ENCODE measurements at places on chromosomes 4 and X.

DNA sequence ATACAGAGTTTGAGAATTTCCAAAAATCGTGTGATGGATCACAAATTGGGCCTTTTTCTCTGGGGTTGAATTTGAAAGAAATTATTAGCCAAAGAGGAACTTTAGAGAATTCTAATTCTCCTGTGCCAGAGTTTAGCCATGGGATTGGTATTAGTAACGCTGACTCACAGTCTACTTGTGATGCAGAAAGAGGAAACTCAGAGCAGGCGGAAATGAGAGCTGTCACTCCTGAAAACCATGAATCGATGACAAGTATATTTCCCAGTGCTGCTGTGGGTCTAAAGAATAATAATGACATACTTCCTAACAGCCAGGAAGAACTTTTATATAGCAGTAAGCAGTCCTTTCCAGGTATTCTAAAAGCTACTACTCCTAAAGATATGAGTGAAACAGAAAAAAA, 64.9 kb downstream of the N4BP2 start:
- DNase-seq, result no peak

GRCh38 chrX:71666240-71667223, 814 bp upstream of the LOC101059915 start:
- no peak for DNase-seq

GRCh38 chr4:121150003-121150402, 14.1 kb downstream of the TNIP3 start:
- no peak for DNase-seq

GRCh38 chr4:65971686-65972085, 301.4 kb upstream of the EPHA5 start:
- DNase-seq, result no peak

DNA sequence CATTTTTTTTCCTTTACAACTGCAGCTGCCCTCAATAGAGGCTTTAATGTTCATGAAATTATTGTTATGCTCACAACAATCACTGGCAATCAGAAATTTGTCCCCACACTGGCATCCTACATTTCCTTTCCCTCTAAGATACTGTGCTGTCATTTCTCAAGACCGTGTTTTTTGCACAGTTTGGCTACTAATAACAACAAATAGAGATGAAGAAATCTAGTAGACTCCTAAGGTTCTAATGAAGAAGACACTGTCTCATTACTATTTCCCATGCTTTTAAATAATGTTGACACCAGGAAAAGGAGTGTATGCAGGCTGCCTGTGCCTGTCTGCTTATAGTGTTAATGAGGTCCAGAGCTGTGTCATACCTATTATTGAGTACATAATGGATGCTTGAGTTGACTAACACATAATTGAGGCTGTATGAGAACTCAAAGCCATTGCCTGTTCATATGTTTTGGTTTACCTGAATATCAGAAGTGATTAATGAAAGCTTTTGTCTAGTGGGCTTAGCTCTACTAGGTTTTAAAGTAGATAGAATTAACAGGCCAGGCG, 1.5 kb upstream of the EIF4E start:
- no peak for DNase-seq

DNA sequence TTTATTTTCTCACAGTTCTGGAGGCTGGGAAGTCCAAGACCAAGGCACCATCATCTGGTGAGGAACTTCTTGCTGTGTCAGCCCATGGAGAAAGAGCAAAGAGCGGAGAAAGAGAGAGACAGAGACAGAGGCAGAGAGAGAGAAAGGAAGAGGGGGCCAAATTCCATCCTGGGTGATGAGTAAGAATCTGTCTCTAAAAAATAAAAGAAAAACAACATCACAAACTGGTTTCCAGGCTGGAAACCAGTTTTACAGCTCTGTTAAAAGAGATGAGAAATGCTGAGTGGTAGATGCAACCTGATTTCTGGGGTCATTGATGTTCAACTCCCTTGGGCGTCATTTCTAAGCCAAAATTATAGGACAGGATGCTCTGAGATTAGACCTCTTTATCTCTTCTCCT, 72.9 kb downstream of the SHOX start:
- DNase-seq, result no peak

GRCh38 chr4:15805583-15806517, 27.7 kb downstream of the CD38 start:
- DNase-seq, result no peak

GRCh38 chr4:97664741-97665140, 478.5 kb downstream of the STPG2 start:
- no peak for DNase-seq

GRCh38 chr4:139085141-139085540, 69.6 kb downstream of the NOCT start:
- DNase-seq, result no peak

GRCh38 chr4:77990904-77991358, 66.2 kb upstream of the FRAS1 start:
- DNase-seq, result no peak

GRCh38 chrX:110132450-110133114, 129.7 kb downstream of the TMEM164 start:
- no peak for DNase-seq

DNA sequence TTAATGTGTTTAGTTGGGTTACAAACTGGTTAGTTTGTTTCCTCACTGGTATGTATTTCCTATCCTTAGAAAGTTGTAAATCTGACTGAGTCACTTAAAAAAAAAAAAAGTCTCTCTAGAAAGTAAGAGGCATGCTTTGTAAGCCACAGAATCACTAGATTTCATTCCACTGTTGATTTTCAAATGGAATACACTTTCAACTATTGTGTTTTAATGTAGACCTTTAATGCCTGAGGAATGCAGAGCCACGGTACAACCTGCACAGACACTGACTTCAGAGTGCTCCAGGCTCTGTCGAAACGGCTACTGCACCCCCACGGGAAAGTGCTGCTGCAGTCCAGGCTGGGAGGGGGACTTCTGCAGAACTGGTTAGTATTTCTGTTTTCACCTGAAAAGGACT, 88.6 kb downstream of the HHIP start:
- DNase-seq, result no peak

DNA sequence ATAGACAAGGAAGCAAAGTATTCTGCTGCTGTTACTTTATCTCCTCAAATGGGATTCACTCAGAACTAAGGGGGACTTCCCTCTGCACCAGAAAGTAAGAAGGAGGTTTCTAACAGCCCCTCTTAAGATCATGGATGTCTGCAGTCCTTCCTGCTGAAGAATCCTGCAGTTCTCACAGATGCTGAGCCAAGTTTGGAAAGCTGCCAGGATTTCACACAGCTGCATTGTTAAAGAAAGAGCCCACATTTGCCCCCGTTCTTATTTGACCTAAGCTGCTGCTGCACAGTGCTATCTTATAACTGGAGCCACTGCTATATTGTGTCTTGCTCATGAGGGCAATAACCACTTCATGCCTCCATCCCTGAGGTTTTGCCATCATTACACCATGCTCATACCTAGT, 81.1 kb downstream of the FAAH2 start:
- no peak for DNase-seq

GRCh38 chr4:79209081-79209480, 116.8 kb downstream of the NAA11 start:
- DNase-seq, result no peak

DNA sequence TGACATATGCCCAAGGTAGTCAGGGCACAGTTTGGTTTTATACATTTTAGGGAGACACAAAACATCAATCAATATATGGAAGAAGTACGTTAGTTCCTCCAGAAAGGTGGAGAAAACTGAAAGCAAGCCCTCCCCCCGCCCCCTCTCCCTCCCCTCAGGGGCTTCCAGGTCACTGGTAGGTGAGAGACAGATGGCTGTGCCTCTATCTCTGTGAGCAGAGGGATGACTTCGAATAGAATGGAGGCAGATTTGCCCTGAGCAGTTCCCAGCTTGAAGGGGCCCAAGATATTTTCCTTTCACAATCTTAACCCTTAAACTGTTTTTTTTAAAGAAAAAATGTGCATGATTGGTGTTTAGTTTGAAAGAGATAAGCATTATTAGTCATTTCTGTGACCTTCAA, 114.0 kb downstream of the PCDH10 start:
- DNase-seq, result no peak

DNA sequence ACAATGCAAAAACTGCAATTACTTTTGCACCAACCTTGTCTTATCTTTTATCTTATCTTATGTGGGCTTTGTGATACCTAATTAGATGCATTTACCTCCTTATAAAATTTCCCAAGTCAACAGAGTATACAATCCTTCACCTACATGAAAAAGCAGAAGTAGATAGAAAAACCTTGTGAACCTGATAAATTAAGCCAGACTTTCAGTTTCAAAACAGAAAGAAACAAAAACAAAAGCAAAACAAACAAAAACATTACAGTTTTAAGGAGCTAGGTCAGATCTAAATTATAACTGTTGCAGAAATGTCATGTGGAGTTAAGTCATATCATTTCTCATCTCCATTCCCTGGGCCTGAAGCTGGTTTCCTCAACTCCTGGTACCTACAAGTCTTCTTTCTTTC, 24.9 kb upstream of the CXXC4 start:
- DNase-seq, result no peak

- no peak for DNase-seq
Measured at GRCh38 chr4:133982533-133983224, 218.9 kb downstream of the PABPC4L start.

GRCh38 chrX:55240788-55241340, 20.7 kb downstream of the PAGE5 start:
- DNase-seq, result no peak

DNA sequence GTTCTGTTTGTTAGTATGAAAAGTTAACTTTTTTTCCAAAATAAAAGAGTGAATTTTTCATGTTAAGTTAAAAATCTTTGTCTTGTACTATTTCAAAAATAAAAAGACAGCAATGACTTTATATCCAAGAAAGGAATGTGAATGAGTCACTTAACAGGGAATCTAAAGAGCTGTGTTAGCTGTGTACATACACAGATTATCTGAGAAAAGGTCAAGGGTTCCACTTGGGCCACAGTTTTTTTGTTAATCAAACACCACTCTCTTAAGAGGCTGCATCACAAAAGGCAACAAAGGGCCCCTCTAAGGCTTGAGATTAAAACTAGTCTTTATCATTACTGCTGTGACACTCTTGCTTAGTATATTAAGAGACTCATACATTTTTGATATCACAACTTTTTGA, 82.1 kb downstream of the FIP1L1 start:
- no peak for DNase-seq

DNA sequence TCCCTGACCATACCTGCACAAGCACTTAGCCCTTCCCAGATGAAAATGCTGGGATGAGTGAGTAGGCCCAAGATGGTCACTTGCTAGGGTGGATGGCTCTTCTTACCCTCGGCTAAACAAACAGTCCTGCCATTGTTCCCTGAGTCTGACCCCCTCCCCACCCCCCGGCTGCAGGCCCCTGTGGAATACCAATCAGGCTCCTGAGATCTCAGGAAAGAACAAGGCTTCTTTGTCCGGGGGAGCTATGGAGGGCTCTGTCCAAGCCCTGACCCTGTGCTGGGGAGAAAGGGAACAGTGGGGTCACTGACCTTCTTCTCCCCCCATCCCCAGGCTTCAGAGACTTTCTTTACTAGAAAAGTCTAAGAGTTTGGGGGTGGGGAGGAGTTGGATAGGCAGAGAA, 6.0 kb downstream of the PLP1 start:
- DNase-seq, result no peak

GRCh38 chr4:59540311-59540710, 1659.8 kb upstream of the ADGRL3 start:
- DNase-seq, result no peak

- no peak for DNase-seq
Measured at GRCh38 chr4:181525634-181526033, 717.6 kb upstream of the TENM3 start.

GRCh38 chr4:171857302-171858012, 44.3 kb downstream of the GALNTL6 start:
- DNase-seq, result no peak

DNA sequence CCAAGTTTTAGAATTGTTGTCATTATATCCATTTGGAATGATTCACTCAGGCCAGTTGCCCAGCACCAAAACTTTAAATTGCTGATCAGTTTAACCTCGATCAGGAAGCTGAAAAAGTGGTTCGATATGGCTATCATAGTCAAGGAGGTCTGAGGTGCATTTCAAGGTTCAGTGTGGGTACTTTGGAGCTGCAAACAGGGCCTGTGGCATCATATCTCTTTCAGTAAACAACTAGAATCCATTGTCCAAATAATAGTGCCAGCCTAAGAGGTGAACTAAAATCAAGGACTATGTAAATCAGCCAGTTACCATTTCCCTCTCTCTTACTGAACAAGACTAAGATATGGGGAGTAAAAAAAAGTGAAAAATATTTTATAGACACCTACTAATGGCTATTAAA, 14.2 kb downstream of the TMEM47 start:
- no peak for DNase-seq

DNA sequence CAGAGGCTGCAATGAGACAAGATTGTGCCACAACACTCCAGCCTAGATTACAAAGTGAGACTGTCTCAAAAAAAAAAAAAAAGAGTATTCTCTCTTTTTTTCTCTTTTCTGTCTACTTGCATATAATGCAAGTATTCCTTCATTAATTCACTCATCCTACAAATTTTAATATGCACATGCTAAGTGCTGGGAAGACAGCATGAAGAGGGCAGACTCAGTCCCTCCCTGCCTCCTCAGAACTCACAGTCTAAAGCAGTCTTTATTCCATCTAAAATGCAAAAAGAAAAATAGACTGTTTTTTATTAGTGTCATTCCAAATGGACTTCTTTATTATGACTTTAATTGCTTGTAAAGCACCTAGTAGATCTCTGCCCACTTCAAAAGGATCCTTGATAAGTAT, 85.6 kb downstream of the NKX6-1 start:
- DNase-seq, result no peak

DNA sequence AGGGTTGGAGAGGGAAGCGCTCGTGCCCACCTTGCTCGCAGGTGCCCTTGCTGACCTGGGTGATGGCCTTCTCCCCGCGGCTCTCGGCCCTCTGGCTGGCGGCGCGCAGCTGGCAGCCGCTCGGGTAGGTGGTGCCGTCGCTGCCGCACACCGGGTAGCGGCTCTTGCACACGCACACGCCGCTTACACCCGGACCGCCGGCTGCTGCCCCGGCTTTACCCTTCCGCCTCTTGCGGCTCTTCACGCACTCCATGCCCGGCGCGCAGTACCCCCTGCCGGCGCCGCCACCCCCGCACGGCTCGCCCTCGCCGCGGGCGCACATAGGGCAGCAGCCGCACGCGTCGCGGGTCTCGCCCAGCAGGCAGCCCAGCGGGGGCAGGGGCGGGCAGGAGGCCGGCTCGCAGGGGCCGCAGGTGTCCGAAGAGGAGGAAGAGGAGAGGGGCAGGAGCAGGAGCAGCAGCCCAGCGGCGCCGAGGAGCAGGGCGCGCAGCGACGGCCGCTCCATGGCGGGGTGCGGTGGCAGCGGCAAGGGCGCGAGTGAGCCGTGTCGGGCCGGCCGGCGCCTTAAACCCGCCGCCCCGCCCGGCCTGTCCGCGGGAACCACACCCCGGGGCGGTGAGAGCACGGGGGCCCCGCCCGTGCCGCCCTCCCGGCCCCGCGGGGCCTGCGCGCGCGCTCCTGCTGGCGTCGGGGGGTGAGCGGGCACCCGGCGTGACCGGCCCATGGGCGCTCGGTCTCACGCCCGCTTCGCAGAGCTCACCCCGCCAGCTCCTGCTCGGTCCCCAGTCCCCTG, at the start of gene IGFBP7:
Gene IGFBP7, minus strand, starts transcription at position 539 of the 793 bp plus-strand sequence. Its CDS starts 34 bp downstream, at position 505.
- DNase-seq, result no peak
